ENCODE measurements at places on chromosomes 1 and 21.

DNA sequence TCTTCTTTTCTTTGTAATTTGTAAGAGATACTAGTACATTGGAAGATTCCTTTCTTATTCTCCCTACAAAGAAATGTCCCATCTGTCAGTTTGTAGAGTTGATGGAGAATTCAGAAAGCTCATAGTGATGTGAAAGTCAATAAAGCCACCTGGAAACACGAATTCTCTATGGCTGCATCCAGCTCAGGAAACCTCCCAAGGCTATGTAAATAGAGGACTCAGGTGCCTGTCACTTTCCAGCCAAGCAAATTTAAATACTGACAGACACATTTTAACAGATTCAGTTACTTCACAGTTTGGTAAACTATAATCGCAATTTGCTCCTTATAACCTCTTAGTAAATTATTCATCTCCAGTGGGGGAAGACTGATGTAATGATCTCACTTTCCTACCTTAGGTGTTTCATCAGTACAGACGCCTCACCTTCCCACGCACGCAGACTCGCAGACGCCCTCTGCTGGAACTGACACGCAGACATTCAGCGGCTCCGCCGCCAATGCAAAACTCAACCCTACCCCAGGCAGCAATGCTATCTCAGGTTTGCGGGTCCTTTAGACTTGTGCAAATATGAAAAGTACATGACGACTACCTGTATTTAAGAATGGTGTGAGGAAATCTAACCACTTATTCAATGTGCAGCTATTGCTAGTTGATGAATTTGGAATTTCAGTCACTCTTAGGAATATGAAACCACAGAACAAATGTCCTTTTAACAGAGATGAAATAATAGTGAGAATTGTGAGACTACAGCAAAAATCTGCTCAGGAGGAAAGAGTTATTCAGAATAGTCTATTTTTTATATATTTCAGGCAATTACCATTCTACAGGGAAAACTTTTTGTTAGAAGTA is 60.6 kb downstream of the PTPRC start:
- DNase-seq: peak; percentile 70

DNA sequence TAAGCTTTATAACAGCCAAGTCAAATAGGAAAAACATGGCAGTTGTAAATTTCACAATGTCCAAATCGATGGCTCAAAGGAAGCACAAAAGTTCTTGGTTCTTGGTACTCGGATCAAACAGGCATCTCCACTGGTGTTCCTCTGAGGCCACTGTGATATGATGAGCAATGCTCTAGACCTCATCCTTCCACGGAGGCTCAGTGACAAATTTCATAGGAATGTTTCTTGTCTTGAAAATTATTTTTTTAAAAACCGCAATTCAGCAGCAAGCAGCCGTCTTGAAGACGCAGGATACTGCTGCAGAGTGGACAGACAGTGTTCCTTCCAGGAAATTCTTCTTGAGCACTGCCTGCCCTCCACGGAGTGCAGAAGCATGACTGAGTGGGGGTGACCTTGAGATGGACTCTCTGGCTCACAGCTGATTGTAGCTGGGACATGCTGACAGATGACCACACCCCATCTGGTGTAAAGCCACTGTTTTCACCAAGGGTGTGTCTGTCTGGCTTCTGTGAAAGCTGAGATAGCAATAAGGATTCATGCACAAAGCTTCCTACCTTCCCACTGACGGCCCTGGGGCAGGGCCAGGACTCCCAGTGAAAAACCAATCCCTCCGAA is 61.9 kb downstream of the TIAM1 start:
- DNase-seq: no peak

DNA sequence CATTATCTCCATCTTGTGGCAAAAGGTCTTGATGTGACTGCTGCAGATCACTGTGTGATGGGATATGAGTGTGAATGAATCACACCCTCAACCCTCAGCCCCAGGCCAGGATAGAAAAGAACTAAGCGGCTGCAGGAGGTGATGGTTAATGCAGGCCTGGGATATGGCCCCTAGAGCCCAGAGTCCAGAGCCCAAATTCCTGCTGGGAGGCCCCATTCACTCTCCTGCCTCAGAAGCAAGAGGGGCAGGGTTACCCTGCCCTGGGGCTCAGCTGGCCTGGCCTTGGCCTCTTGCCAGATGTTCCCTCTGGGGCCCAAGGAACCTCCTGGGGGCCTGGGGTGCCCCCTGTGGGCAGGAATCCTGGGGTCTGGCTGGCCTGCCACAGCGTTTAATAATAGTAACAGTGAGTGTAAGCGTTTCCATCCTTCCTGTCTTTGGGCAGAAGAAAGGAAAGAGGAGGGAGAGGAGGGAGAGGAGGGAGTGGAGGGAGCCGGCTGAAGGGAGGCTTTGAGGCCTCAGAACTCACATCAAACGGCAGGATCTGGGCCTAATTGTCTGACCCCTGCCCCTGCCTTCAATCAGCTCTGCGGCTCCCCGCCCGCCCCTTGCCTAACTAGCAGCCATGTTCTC is 26.2 kb downstream of the DMAP1 start:
- DNase-seq: no peak

GRCh38 chr21:45146306-45146705 is 71.9 kb downstream of the ADARB1 start:
- DNase-seq: no peak

- no peak for DNase-seq
Measured at GRCh38 chr1:31760471-31761470, 3.4 kb downstream of the ADGRB2 start.

- DNase-seq: no peak
Measured at GRCh38 chr21:41545500-41546359, 37.8 kb upstream of the TMPRSS2 start.

- DNase-seq: peak; percentile 53
Measured at GRCh38 chr1:93878501-93878888, 511 bp downstream of the DNTTIP2 start.

DNA sequence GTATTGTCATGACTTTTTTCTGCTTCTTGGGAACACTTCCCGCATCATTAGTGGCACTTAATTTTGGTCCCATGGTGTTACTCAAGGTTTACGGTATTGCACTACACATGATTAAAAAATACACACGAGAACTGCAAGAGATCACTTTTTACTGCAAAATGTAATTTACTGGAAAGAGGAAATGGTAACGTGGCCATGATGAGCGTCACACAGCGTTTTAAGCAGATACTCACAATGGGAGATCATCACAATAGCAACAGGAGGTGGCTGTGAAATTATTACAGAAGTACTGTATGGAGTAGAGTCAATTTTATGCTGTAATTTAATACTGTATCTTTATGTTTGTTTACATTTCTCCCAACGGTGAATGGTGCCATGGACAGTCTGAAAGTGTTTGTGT is 1510.3 kb downstream of the AMY1C start:
- no peak for DNase-seq

DNA sequence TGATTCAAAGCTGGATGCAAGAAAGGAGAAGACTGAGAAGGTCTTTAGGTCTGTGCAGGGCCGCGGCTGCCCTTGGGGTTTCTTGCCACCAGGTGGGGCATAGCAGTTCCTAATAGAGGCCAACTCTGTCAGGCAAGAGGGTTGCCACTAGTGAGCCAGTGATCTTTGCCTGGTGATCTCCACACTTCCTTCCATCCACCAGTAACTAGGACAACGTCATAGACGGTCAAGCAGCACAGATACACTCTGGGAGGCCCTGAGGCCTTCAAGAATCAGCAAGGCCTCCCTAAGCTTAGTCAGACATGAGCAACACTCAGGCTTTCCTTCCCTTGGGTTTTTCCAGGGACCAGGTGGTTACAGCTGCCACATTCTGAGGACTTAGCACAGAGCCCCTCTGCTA is 32.9 kb upstream of the ATP2B4 start:
- DNase-seq: peak; percentile 32

GRCh38 chr1:58780836-58781452 is 2.9 kb downstream of the JUN start:
- DNase-seq: no peak

- no peak for DNase-seq
Measured at GRCh38 chr1:8902765-8903164, 24.3 kb upstream of the ENO1 start.

DNA sequence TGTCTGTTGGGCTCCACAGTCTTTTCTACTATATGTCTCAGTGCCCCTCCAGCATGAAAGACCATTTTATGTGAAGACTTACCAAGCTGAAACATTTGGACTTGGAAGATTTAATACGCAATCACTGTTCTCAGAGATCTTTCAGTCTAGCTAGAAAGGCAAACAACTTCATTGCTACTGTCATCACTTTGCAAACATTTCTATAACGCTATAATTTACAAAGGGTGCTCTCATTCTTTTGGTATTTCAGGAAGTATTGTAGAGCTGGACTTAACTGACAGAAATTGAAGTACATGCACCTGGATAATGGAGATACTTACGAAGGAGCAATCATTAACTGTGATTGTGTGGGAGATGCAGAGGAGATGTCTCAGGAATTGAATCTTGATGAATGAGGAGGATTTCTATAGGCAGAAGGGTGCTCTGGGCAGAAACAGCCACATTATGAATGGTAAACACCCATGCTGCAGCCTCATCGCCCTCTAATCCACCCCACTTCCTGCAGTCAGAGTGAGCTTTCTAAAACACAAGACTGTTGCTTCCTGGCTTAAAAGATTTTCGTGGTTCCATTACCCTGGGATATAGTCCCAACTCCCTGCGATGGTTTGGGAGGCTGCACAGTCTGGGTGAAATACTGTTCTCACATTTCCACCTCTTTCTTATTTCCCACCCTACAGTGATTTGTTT is 75.1 kb upstream of the GNG12 start:
- no peak for DNase-seq

- DNase-seq: no peak
Measured at GRCh38 chr1:64861611-64862010, 104.7 kb downstream of the JAK1 start.

- no peak for DNase-seq
Measured at GRCh38 chr1:208216062-208216461, 28.1 kb downstream of the PLXNA2 start.

- DNase-seq: no peak
Measured at GRCh38 chr1:209641832-209642172, 10.4 kb downstream of the LAMB3 start.

- no peak for DNase-seq
Measured at GRCh38 chr1:90671741-90672140, 45.4 kb downstream of the BARHL2 start.

- no peak for DNase-seq
Measured at GRCh38 chr1:23784846-23785245, 6.1 kb upstream of the LYPLA2 start.

GRCh38 chr21:38039369-38039768 is 123.1 kb upstream of the KCNJ6 start:
- DNase-seq: no peak

DNA sequence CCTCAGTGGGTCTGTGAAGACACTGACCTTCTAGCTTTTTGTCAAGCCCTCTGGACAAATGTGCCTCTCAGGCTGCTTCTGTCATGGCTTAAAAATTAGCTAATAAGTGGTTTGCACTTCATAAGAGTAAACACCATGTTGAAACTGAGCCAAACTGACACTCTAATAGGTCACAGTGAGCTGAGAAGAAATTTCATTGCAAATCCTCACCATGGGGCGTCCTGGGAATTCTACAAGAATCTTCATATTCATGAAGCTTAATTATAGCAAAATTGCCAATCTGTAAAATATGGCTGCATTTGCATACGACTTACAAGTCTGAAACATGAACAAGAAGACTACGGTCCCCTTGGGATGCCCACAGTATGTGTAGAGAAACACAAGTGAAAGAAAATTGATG is 188.6 kb downstream of the DSCAM start:
- no peak for DNase-seq

DNA sequence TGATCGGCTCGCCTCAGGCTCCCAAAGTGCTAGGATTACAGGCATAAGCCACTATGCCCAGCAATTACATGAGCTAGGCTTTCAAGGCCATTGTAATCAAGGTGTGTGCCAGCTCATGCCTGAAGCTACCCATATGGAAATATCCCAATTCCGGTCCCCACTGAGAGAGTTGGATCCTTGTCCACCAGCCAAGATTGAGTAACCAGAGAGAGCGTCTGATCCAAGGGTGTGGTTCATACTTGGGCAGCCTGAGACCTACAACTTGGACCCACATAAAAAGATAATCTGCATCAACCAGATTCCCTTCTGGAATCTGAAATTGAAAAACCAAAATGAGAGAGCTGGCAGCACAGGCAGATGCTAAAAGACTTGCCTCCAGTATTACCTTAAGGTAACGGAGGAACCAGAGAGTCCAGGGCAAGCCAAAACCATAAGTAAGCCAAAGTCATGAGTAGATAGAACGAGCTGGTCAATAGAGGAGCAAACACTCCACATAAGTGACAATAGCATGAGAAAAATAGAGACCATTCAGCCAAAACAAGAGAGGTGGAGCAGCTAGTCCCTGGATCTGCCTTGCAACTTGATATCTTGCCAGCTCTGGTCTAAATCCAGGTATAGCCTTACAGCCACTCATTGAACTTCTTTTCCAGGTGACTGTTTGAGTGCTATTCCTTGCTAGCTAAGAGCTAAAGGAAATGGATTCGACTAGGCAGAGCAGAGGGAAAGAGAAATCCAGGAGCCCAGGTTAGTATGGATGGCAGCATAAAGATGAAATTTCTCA is 63.8 kb upstream of the ATP1A1 start:
- no peak for DNase-seq

GRCh38 chr1:12486401-12487005 is 131.5 kb downstream of the DHRS3 start:
- no peak for DNase-seq

DNA sequence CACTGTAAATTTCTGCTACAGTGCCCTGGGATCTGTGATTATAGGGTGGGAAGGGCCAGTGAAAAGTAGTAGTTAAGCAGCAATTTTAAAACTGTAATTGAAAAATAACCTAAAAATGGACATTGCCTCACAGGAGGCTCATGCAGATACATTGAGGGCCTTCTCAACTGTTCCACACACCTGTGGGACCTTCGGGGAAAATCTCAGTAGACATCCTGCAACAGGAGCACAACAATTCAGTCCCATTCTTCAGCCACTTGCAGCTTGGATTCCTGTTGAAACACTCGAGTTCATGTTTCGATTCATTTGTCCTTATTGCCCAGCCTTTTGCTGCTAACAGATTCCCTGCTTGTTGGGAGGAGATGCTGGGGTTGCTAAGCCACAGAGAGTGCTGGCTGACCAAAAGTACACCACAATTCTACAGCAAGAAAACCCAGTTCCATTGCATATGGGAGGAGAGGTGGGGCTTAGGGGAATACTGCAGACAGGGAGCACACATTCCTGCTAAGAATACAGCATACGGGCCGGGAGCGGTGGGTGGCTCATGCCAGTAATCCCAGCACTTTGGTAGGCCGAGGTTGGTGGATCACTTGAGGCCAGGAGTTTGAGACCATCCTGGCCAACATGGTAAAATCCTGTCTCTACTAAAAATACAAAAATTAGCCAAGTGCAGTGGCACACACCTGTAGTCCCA is 4.5 kb downstream of the TMCC2 start:
- DNase-seq: no peak
